ENCODE measurements at places on chromosomes 3 and 15.

- DNase-seq, result peak; percentile 32
Observed at GRCh38 chr15:27826902-27827714, 272.0 kb downstream of the OCA2 start.

DNA sequence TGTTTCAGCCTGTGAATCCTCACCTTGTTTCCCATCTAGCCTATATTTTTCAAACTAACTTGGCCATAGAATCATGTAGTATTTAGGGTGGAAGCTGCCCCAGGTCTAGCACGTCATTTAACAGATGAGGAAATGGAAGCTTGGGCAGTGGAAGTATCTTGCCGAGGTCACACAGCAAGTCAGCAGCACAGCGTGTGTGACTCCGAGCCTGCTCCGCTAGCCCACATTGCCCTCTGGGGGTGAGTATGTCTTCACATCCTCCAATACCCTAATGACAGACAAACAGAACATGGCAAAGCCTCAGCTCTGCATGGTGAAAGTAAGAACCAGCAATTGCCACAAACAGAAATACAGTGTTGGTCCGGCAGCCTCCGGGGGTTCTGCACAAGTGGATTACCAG lies 2.2 kb upstream of the CCR5 start:
- DNase-seq, result no peak

DNA sequence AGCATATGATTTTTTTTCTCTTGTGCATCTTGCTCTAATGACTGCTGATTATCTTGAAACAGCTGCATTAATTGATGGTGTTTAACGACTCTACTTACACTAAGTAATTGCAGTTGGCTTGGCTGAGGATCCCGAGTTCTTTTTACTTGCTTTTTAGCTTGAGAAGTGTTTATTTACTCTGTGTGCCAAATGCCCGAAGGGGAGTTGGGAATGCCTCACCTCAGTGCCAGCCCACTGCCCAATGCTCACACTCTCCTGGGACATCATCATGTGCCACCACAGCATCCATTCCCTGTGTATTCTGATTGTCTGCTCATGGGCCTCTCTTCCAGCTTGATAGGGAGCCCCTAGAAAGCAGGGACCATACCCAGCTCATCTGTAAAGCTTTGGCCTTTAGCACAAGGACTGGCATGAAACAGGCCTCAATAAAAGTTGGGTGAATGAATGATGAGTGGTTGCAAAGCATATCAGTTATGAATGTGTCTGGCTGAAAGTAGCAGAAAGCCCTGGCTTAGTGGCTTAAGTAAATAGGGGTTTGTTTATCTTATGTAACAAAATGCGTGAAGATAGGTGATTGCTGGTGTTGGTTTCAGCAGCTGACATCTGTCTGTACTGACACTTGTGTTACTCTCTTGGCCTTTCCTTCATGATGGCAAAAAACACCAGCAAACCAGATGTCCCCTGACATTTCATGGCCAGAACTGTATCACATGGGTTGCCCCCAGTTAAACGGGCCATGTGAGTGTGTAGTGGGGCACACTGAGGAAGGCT lies 8.1 kb downstream of the PXYLP1 start:
- no peak for DNase-seq

GRCh38 chr3:48711727-48712126 lies 5.3 kb downstream of the IP6K2 start:
- no peak for DNase-seq
